ENCODE measurements at places on chromosomes 16 and 17.

DNA sequence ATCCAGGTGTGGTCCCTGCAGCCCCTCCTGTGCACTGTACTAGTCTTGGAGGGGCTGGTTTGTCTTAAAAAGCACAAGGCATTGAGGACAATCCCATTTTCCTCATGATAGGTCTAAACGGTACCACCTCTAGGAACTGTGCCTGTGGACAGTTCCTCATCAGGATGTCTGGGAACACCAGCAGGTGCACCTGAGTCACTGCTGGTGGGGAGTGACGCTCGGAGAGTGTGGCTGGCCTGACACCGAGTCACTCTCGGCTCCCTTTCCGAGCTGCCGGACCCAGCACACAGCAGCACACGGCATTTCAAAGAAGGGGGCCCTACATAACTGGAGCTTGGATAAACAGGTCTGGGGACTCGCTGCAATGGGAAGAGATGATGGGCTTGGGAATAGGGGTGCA lies 25.6 kb downstream of the LRRC75A start:
- DNase-seq, result no peak

- no peak for DNase-seq
These were observed 9.1 kb downstream of the IGFBP4 start for GRCh38 chr17:40452216-40452787.

GRCh38 chr17:68595986-68596385 lies 5.2 kb downstream of the FAM20A start:
- no peak for DNase-seq

DNA sequence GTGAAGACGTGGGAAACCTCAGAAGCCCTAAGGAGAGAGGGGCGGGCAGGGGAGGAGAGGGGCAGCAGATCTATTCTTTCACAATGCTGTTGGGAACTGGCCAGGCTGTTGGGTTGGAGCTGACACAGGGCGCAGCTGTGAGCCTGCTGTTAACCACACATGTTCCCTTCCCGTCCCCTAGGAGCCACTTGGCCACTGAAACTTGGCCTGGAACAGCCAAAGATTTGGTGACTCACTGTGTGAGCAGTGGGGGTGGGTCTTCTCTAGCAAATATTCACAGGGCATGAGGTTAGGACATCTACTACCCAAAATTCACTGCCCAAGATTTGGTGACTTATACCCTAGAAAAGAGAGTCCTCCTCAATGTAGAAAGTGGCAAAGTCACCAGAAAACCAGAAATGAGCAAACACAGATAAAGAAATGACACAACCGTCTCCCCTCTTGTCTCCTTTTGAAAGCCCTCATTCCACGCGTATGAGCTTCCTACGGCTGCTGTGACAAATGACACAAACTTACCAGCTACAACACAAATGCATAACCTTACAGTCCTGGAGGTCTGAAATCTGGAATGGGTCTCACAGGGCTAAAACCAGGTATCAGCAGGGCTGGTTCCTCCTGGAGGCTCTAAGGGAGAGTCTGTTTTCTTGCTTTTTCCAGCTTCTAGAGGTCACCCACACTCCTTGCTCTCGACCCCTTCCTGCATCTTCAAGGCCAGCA lies 6.3 kb downstream of the TBC1D16 start:
- no peak for DNase-seq

GRCh38 chr17:6592173-6592572 lies 35.8 kb upstream of the PITPNM3 start:
- DNase-seq, result peak; percentile 47

- DNase-seq, result no peak
These were observed 160.6 kb downstream of the CYLD start for GRCh38 chr16:50902457-50902856.

GRCh38 chr16:86498155-86498670 lies 12.1 kb upstream of the FOXF1 start:
- DNase-seq, result no peak

DNA sequence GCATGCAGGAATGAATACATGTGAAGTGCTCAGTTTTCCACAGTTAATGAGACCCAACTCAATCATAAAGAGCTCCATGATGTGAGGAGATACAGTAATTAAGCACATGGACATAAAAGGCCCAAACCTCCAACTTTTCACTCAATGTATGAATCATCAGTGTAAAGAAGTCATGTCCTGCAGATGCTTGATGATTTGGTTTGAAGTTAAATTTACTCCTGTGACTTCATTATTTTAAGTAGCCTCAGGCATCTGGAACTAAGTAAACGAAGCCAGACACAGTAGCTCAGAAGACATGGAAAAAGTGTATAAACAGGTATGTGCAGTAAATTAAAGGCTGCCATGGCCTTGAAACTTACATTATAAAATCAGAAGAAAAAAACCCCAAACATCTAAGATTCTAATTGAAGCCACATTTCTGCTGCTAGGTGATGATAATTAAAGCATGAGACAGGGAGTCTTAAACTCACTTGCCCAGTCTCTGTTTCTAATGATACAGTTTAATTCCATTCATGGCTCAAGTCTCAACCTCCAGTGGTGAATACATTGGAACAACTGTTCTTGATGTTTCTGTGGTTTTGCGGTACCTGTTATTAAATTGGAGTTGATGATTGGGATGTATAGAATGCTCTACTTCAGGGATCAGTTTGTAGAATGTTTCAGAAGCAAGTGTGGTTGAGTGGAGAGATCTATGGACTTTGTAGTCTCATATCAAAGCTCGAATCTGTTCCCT lies 28.9 kb upstream of the CCL2 start:
- DNase-seq, result no peak

GRCh38 chr17:60602385-60602742 lies 2.4 kb downstream of the PPM1D start:
- no peak for DNase-seq

GRCh38 chr17:75619506-75620431 lies 13.5 kb upstream of the SMIM5 start:
- peak; percentile 35 for DNase-seq

GRCh38 chr16:69440250-69440649 lies 15.8 kb downstream of the CYB5B start:
- no peak for DNase-seq

DNA sequence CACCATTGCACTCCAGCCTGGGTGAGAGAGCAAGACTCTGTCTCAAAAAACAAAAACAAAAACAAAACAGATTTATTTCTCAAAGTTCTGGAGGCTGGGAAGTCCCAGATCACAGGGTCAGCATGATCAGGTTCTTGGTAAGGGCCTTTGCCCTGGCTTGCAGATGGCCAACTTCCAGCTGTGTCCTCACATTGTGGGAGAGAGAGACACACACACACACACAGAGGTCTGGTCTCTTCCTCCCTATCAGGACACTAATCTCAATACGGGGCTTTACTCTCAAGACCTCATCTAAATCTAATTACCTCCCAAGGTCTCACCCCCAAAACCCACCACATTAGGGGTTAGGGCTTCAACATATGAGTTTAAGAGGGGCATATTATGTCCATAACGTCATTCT lies 26.4 kb upstream of the TAOK1 start:
- DNase-seq, result no peak

GRCh38 chr16:27982184-27982583 lies 81.3 kb downstream of the GSG1L start:
- DNase-seq, result no peak

DNA sequence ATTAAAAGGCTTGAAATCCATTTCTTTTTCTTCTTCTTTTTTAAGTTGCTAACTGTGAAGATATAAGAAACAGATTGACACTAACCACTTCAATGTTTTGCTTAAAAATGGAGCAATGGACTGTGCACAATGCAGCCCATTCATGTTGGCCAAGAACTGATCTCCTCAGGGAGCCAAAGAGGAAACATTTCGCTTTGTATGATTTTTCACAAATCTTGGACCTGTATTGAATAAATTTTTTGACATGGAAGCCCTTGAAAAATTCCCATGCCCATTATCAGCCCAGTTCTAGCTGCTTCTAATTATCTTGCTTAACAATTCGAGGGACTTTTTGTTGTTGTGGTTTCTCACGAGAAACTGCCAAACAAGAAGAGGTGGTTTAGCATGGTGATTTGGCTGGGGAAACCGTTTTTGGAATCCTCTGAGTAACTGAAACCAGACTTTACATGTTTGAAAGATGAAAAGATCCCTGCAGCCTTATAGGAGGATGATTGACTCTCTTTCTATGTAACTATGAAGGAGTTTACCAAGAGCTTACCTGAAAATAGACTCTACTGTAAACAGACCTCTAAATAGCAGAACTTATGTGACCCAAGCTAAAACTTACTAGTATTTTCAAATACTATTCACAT lies 1389.4 kb upstream of the GOT2 start:
- no peak for DNase-seq

DNA sequence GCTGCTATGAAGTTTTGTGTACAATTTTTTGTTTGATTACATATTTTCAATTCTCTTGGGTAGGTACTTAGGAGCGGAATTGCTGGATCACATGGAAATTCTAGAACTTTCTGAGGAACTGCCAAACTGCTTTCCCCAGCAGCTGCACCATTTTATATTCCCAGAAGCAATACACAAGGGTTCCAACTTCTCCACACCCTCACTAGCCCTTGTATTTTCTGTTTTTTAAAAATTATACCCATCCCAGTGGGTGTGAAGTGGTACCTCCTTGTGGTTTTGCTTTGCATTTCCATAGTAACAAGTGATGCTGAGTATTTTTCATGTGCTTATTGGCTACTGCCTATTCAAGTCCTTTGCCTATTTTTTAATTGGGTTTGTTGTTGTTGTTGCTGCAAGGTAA lies 20.9 kb downstream of the NACA2 start:
- no peak for DNase-seq

DNA sequence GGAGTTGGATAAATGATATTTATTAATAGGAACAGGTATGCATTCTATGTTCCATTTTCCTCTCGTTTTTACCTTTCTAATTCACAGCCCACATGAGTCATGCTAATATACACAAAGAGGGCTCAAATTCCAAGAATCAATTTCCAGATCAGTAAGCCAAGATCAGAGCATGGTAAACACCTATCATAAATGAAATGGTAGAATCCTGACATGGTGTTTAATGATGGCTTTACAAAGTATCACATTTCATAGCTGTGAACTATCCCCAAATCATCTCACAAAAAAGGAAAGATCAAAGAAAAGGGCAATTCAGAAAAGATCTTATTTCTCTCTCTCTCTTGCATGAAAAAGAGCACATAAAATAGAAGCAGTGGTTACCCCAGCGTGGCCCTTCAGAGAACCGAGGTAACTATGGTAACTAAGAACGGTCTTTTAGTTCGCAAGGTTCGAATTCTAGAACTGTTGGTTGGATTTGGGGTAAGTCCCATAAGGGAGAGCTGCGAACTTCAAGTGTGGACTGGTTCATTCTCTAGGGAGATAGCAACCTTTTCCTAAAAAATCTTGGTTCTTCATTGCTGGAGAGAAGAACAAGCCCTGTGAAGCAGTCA lies 73.0 kb downstream of the MARCHF10 start:
- no peak for DNase-seq

DNA sequence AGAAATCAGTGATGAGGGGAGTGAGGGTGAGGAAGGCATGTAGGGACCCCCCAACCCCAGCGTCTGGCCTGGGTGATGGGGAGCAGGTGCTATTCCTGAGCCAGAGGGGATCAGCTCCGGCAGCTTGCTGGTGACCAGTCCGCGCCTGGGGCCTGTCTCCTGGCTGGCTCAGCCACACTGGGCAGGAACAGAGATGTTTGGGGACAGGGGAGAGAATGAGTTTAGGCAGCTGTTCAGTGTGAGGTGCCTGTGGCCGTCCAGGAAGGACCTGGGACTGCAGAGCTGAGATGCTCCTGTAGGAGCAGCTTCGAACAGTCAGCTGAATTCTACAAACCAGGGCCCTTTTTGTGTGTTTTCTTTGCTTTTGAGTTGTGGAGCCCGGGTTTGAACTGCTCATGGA lies 23.2 kb upstream of the SPNS2 start:
- DNase-seq, result no peak

DNA sequence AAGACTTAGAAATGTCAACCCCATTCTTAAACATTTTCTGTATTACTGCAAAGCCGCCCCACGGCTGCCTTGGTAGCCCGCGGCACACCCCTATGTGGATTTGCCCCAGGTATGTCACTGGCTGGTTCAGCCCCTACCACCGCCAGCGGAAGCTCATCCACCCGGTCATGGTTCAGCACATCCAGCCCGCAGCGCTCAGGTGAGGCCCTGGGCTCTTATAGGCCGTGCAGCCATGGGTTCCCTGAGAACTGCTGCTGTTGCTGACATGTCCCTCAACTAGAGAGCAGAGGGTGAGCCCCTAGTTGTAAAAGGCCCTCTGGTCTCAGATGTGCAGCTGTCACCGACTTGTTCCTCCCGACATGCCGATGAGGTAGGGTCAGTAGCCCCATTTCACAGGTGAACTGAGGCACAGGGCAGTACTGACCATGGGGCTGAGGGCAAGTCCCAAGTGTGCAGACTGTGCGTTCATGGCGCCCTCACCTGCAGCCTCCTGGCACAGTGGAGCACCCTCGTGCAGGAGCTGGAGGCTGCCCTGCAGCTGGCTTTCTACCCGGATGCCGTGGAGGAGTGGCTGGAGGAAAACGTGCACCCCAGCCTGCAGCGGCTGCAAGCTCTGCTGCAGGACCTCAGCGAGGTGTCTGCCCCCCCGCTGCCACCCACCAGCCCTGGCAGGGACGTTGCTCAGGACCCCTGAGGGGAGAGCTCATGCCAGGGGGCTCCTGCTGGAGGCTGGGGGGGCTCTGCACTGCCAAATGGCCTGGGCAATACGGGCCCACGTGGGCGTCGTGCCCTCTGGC lies 8.7 kb downstream of the CYBC1 start:
- DNase-seq, result peak; percentile 92

DNA sequence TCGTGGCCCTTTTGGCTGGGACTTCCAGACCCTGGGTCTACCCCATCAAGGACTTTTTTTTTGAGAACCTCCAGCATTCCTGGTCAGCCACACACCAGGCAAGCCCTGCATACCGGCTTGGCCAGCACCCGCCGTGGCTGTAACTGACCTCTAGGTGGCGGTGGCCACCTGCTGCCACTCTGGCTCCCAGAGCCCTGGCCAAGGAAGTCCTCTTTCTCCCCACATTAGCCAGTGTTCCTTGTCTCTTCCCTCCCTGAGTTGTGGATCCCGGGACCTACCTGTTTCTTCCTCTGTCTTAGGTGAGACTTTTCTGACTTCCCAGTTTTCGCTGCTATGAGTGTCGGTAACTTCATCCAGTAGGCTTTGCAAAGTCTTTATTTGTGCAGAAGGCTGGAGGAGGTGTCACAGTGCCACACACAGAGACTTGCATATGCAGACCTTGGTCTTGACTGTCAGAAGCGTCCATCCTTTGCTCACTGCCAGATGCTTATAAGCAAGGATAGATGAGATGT lies 348.3 kb downstream of the CPPED1 start:
- peak; percentile 77 for DNase-seq

DNA sequence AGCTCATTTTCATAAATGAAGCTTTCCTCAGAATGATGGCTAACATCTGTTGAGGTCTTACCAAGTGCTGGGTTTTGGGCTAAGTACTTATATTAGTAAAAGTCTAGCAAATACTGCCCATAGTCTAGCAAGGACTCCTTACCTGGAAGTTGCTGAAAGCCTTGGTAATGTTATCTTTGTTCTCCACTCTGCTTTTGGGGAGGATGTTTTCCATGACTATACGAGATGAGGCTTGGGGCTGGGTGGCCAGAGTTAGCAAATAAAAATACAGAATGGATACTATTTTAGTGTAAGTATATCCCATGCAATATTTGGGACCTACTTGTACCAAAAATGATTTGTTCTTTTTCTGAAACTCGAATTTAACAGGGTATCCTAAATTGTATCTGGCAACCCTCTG lies 7.7 kb downstream of the CCL18 start:
- no peak for DNase-seq
